ENCODE measurements at places on chromosomes 2 and 18. TPM values are rescaled to one million over a fixed set of nuclear protein-coding genes. Genes with fewer than 3 reads are reported as not detected.

GRCh38 chr2:58634653-58635370 lies 393.7 kb upstream of the FANCL start:
- peak overlapping the region; percentile 10 for H3K4me3 ChIP-seq
- peak overlapping the region; percentile 57 for H3K27ac ChIP-seq
- peak; percentile 63 for DNase-seq
- peaks cover 32% of the 10 kb centered on the region for H3K4me1 ChIP-seq

- DNase-seq: no peak
- H3K27ac ChIP-seq: no peak overlapping the region
- peaks cover 8% of the 10 kb centered on the region for H3K4me1 ChIP-seq
- H3K4me3 ChIP-seq: no peak overlapping the region
- no peaks in the 10 kb centered on the region for H3K27me3 ChIP-seq
Measured at GRCh38 chr18:48820483-48821250, 130.1 kb downstream of the SMAD7 start.

DNA sequence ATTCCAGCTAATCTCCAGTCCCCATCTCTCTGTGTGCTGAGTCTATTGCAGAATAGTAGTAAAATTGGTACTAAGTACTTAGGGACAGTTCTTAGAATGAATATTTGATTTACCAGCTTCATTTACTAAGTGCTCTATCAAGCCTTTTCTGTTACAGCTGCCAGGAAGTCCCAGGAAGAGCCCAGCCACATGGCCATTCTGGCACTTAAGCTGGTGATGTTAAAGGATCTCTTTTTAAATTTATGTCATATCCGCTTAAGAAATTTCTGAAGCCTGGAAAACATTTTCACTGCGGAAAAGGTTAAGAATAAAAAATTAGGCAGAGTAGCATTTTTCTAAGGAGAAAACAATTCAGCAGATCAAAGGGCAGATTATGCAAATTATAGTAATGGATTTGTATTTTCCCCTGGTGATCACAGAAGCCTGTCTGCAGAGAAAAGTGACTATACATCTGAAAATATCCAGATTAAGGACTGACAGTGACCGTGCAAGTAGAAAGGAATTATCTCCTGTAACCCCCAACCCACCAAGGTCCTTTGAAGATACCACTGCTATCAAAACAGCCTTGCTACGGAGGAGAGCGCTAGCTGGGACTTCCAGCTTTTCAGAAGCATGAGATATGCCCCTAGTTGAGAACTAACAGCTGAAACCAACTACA lies 260.8 kb downstream of the SH3BP4 start:
- H3K4me1 ChIP-seq: no peaks in the 10 kb centered on the region
- H3K27me3 ChIP-seq: peaks cover 83% of the 10 kb centered on the region
- no peak overlapping the region for H3K27ac ChIP-seq
- H3K36me3 ChIP-seq: no peaks in the 10 kb centered on the region
- H3K4me3 ChIP-seq: no peak overlapping the region

- peak; percentile 41 for DNase-seq
- H3K36me3 ChIP-seq: no peaks in the 10 kb centered on the region
- no peaks in the 10 kb centered on the region for H3K27me3 ChIP-seq
- peaks cover 6% of the 10 kb centered on the region for H3K4me1 ChIP-seq
- H3K27ac ChIP-seq: peak overlapping the region; percentile 91
Measured at GRCh38 chr2:181393472-181393871, 63.7 kb upstream of the ITGA4 start.

DNA sequence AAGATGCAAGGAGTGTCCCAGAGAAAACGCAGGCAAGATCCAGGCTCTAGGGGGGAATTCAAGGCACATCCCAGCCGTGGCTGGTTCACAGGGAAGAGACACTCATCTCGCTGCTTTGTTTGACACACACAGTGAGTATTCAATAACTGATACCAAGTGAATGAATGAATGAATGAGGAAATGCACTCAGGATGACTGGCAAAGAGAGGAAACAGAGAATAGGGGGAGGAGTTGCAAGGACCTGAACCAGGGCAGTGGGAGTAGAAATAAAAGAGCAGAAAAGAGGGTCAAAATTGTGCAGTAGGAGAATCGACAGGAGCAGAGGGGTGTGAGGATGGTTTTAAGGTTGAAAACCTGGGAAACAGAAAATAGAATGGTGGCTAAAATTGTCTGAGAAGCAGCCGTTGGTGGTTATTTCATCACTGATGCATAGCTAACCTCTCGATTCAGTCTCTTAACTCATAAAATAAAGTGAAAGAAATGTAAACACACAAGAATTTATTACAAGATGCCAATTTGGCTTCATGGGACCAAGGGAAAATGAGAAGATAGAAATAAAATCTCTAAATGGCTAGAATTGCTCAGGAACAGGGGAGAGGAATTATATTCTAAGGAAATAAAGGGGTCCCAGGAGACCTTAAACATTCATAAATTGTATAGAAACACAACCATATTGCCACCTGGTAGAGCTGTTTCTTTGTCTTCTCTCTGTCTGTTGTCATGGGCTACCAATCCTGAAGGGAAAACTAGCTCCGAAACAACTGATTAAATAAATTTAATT lies 63.9 kb upstream of the PHLPP1 start:
- no peak overlapping the region for H3K27ac ChIP-seq
- H3K4me1 ChIP-seq: peaks cover 6% of the 10 kb centered on the region
- no peak overlapping the region for H3K4me3 ChIP-seq
- no peak for DNase-seq
- peaks cover 7% of the 10 kb centered on the region for H3K27me3 ChIP-seq

DNA sequence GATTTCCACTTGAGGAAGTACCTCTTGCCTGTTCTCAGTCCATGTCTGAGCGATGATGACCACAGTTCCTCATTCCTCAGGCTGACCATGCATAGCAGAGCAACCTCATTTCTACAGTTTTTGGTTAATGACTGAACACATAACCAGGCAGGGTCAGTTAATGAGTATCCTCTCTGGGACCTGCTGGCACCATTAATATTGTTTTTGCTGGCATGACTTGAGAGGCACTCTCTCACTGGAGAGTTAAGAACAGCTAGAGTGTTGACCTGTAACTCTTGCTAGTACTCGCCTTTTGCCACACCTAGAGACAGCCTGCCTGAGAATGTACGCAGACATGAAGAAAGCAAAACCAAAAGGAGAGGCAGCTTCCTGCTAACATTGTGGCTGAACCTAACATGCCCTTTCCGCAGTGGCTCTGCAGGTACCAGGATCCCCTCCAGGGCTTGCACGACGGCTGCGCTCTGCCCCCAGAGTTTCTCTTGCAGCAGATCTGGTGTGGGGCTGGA lies 23.9 kb downstream of the PECR start:
- no peak for DNase-seq
- peaks cover 5% of the 10 kb centered on the region for H3K4me1 ChIP-seq
- H3K4me3 ChIP-seq: no peak overlapping the region
- peak overlapping the region; percentile 28 for H3K27ac ChIP-seq
- peaks cover 14% of the 10 kb centered on the region for H3K36me3 ChIP-seq
- no peaks in the 10 kb centered on the region for H3K27me3 ChIP-seq

DNA sequence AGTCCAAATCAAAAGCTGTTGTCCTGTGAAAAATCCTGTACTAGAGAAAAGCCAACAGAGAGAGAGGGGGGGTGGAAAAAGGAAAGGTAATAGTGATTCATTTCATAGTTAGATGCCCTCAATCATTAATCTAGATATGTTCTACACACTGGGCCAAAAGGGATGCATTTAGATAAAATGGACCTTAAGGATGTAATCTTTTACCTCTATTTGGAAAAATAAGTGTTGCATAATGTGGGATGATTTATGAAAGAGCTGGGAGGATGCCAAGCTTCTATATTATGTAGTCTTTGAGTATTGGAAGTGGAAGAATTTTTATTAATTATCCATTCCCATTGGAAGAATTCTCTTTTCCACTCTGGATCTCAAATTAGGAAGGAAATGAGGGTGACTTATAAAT lies 480.5 kb upstream of the ZEB2 start:
- H3K4me3 ChIP-seq: no peak overlapping the region
- no peaks in the 10 kb centered on the region for H3K36me3 ChIP-seq
- H3K27me3 ChIP-seq: no peaks in the 10 kb centered on the region
- DNase-seq: peak; percentile 59
- H3K27ac ChIP-seq: no peak overlapping the region
- peaks cover 21% of the 10 kb centered on the region for H3K4me1 ChIP-seq

DNA sequence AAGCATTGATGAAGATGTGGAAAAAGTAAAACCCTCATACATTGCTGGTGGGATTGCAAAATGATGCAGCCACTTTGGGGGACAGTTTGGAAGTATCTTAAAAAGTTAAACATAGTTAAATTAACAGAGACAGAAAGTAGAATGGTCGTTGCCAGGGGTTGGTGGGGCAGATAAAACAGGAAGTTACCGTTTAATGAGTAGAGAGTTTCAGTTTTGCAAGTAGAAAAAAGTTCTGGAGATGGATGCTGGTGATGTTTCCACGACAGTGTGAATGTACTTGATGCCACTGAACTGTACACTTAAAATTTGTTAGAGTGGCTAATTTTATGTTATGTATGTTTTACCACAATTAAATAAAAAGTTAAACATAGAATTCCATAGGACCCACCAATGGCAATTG lies 44.5 kb upstream of the EGR4 start:
- peaks cover 19% of the 10 kb centered on the region for H3K27me3 ChIP-seq
- H3K36me3 ChIP-seq: no peaks in the 10 kb centered on the region
- H3K27ac ChIP-seq: no peak overlapping the region
- DNase-seq: no peak

- DNase-seq: no peak
- no peak overlapping the region for H3K4me3 ChIP-seq
- H3K27ac ChIP-seq: no peak overlapping the region
- H3K36me3 ChIP-seq: no peaks in the 10 kb centered on the region
- peaks cover 25% of the 10 kb centered on the region for H3K4me1 ChIP-seq
- no peaks in the 10 kb centered on the region for H3K27me3 ChIP-seq
Measured at GRCh38 chr2:7816233-7816632, 865.6 kb upstream of the ID2 start.

DNA sequence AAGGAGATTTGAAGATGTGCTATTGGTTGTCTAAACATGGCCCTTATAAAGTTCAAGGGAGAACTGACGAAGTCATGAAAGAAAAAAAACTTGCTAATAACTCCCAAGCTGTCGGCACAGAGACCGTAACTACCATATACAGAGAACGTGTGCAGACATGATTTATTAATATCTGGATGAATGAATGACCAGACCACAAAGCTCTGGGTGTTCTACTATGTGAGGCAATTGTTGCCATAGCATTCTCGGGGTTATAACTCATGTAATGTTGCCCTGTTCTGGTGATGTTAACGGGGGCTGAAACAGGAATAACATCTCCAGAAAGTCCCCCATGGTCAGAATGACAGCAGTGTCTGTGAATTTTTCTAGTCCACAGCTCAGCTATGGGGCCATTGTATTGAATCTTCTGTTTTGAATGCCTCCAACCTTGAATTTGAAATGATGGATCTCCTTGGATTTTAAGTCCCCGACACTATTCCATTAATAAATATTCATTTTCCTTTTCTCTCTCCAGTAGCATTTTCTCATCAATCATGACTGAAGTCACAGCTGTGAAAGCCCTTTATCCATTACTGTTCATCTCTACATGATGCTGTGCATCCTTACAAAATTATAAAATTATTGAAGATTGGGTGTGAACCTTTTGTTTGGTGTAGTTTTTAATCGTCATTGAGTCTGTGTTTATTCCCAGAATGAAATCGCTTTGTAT lies 483.4 kb upstream of the KLHL29 start:
- H3K27me3 ChIP-seq: peaks cover 12% of the 10 kb centered on the region
- no peak overlapping the region for H3K4me3 ChIP-seq
- H3K36me3 ChIP-seq: peaks cover 7% of the 10 kb centered on the region
- no peak for DNase-seq
- no peak overlapping the region for H3K27ac ChIP-seq
- H3K4me1 ChIP-seq: no peaks in the 10 kb centered on the region

DNA sequence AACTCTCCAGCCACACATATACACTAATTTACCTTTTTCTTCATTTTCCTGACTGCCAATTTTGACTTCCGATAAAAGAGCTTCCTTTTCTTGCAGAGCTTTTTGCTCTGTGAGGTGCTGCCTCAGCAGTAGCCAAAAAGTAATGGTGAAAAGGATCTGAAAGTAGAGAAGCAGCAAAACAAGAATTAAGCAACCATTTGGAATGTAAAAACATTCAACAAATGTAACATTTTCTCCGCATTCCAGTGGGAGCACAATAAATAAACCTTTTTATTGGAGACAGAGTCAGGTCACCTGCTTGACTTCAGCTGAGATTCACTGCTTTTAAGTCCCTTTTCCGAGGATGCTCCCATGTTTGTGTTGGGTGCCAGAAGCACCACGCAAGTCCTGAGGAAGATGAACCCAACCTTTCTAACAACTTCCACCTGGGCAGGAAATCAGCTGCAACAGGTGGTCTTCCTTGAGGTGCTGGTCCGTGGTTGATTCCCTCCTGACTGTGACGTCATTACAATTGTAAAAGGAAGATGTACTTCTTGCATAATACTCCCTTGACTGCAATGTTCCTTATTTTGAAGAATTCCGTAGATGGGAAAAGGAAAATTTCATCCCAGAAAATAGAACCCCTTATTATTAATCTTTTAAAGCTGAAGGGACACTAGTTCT lies 265.5 kb downstream of the NAPG start:
- H3K27me3 ChIP-seq: peaks cover under 1% of the 10 kb centered on the region
- DNase-seq: no peak
- no peak overlapping the region for H3K27ac ChIP-seq
- no peak overlapping the region for H3K4me3 ChIP-seq
- H3K36me3 ChIP-seq: no peaks in the 10 kb centered on the region

DNA sequence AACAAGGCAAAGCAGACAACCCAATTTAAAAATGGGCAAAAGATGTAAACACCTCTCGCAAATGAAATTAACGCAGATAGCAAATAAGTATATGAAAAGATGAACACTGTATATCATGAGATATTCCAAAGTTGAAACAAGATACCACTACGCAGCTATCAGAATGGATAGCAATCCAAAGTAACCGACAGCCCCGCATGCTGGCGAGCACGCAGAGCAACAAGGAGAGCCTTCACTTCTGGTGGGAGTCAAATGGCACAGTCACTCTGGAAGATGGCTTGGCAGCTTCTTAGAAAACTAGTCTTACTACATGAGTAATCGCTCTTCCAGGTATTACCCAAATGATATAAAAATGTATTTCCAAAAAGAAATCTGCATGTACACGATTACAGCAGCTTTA lies 1.4 kb downstream of the NDUFA10 start:
- no peak for DNase-seq
- H3K27ac ChIP-seq: no peak overlapping the region
- peaks cover 14% of the 10 kb centered on the region for H3K4me1 ChIP-seq
- peak overlapping the region; percentile 70 for H3K4me3 ChIP-seq

Gene SLC1A4
- 29.6 TPM for total RNA-seq

Gene ABCG8
- total RNA-seq: not detected

Gene VIT
- not detected for total RNA-seq

Gene ALPP
- total RNA-seq: 0.35 TPM

Gene DSC2
- total RNA-seq: 17.6 TPM

Gene CCDC141
- total RNA-seq: not detected

Gene PRKAG3
- not detected for total RNA-seq
